ENCODE measurements at places on chromosomes 6 and 20.

DNA sequence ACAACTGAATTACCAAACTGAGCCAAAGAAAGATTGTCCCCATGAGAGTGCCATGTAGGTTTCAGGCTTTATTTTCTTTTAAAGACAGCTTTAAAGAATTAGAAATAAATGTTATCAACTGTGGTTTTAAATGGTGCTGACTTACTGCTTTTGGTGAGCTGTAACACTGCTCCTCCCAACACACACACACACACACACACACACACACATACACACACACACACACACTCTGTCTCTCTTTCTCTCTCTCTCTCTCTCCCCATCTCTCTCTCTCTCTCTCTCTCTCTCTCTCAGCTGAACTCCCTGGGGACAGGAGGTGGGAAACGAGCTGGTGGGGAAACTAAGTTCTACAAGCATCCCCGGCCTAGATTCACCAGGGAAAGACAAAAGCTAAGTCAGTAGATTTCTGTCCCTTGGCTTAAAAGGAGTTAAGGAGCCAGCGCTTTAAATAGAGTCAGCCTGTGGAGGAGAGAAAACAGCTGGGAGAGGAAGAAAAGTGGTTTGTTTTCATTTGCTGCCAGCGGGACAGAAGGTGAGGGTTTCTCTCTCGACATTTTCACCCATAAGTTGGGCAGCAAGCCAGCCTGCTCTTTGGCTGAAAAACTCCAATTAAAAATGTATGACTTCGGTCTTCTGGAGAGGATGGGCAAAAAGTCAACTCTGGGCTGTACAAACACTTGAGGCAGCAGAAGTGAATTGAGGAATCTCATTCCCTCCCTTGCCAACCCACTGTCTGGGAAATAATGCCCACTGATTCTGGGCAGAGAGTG is 27.4 kb downstream of the CBLN4 start:
- DNase-seq: no peak

DNA sequence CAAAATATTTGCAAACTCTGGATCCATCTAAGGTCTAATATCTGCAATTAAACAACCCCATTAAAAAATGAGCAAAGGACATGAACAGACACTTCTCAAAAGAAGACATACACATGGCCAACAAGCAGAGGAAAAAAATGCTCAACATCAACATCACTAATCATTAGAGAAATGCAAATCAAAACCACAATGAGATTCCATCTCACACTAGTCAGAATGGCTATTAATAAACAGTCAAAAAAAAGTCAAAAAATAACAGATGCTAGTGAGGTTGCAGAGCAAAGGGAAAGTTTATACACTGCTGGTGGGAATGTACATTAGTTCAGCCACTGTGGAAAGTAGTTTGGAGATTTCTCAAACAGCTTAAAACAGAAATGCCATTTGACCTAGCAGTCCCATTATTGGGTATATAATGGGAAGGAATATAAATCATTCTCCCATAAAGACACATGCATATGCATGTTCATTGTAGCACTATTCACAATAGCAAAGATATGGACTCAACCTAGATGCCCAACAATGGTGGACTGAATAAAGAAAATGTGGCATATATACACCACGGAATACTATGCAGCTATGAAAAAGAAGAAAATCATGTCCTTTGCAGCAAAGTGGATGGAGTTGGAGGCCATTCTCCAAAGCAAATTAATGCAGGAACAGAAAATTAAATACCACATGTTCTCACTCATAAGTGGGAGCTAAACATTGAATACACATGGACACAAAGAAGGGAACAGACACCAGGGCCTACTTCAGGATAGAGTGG is 9.1 kb downstream of the ZNFX1 start:
- DNase-seq: no peak

- no peak for DNase-seq
Observed at GRCh38 chr6:159279790-159280277, 110.6 kb downstream of the FNDC1 start.

DNA sequence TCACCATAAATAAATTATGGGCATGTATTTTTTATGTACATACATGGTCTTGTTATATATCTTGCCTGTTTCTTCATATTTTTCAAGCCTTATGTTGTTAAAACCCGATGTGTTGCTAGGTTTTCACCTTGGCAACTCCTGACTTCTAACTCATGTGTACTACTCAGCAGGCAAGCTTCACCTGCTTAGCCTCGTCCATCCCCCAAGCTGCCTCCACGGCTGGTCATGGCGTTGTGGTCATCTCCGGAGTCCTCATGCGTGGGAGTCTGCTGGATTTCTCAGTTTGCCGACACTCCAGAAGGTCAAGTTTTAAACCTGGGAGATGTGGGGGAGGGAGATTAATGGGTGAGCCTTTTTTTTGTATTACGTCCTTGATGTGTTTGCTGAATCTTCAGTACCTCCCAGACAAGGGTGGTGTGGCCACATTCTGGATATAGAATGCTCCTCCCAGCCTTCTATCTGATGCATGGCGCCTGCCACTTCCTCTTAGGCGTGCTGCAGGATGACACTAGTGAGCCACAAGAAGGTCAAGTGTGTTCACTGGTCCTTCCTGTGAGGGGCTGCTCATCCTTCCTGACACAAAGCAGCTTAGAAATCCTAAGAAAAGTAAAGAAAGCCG is 26.6 kb upstream of the EDN3 start:
- no peak for DNase-seq

DNA sequence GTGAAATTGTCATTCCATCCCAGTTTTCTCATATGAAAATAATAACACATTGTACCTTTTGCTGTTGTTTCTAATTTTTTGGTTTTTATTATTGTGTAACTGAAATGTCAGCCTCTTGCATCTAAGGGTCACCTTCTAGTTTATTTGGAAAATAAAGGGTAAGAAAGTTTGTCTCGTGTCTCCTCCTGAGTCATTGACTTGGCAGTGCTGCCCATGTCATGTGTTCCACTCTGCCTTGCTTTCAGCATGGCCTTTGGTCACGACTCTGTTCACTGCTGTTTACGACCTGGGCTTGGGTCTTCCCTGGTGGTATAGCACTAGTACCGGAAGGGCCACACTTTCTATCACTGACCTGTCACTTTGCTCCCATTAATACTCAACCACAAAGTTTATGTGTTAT is 171.4 kb upstream of the RSPO3 start:
- DNase-seq: no peak

- no peak for DNase-seq
Observed at GRCh38 chr20:59560588-59561227, 43.6 kb upstream of the PHACTR3 start.

GRCh38 chr6:24060982-24061754 is 64.8 kb upstream of the NRSN1 start:
- no peak for DNase-seq

- DNase-seq: no peak
Observed at GRCh38 chr6:91506509-91506908, 919.6 kb upstream of the MAP3K7 start.

DNA sequence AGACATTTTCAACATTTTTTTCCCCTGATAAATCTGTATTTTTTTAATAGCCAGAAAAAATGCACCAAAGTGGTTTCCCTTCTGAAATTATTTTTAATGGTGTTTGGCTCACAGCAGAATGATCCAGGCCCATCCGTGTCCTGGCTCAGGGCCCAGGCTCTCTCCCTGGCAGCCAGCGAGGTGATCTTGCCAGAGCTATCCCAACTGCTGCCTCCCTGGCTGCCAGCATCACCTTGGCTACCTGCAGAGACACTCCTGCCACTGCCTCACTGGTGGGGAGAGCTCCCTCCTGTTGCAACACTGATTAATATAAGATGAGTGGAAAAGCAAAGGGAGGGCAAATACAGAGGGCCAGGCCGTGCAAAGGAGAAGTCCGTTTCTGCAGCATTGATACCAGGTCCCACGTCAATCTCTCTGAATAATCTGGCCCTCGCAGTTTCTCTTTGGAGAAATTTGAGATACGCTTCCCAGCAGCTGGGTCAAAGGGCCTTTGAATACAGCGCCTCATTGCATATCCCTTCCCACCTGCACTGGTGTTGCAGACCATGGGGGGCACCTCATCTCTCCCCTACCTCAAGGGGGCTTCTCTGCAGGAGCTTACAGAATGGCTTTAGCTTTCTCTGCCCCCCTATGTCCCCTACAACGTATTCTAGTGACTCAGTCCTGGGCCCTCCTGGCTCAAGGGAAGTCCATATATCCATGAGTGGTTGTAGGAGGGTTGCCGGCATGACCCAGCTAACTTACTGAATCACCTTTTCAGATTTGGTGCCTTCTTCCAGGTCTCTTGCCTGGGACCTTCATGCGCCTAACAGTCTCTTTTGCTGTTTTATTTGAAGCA is 12.8 kb upstream of the DSTN start:
- DNase-seq: no peak

DNA sequence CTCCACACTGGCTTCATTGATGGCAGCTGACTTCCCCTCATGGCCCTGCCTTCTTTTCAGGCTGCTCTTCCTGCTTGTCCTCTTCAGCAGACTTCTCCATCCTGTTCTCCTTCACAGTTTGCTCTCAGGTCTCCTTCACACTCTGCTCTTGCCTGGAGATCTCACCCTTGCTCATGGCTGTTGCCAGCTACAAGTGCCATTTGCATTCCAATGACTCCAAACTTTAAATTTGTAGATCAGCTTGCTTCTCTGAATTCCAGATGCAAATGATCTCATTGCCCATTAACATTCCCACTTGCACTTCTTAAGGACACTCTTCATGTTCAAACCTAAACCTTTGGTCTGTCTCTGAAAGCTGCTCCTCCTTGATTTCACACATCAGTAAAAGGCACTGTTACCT is 343.0 kb downstream of the QKI start:
- no peak for DNase-seq

- DNase-seq: no peak
Observed at GRCh38 chr20:1813101-1813529, 82.1 kb upstream of the SIRPA start.

DNA sequence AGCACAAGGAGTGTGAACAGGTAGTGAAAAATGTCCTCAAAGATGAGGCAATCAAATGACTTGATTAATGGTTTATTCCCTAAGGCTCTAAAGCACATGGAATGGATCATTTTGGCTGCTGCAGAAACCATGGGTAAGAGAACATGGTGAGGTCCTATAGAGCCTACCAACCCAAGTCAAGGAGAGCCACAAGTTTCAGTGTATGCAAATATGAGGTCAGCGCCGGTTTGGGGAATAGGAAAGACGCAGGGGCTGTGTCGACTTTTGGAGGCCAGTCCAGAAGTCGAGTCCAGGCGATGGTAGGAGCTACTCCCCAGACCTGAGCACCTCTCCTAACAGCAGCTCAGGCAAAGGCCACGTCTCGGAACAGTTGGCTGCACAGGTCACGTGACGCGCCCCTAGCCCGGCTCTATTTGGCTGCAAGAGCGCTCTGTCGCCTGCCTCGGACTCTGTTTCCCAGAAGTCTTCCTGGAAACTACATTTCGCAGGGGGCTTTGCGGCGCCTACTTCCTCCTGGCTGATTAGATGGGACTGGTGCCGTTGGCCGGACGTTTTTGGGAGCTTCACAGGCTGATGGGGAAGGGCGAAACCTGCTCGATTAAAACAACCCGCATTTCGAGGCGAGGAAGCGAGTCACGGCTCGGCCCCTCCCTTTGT is 74.4 kb upstream of the CHD6 start:
- DNase-seq: peak; percentile 57
